ENCODE measurements at places on chromosomes 3 and 15.

- DNase-seq, result no peak
Observed at GRCh38 chr15:89936051-89936785, 23.5 kb upstream of the ARPIN start.

GRCh38 chr15:69087366-69087976, 73.0 kb upstream of the GLCE start:
- no peak for DNase-seq

GRCh38 chr15:90895571-90896117, 7.5 kb upstream of the MAN2A2 start:
- no peak for DNase-seq

DNA sequence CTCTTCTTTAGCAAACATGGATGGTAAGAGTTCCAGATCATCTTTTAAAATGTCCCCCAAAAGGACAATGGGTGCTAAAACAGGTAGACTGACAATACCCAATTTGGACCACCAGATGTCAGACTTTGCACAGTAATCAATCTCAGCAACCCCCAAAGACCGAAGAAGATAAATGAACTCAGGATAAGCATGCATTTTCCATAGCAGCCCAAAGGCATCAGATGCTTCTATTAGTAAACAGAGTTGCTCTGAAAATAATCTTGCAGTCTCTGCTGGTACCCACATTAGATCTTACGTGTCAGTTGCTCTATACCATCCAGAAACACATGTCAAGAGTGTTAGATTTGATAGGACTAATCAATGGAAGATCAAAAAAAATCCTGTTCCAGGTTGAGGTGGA, 20.6 kb downstream of the MYH15 start:
- no peak for DNase-seq

GRCh38 chr15:78740904-78741274, 70.4 kb downstream of the ADAMTS7 start:
- DNase-seq, result no peak

Data from stimulated activated CD8-positive, alpha-beta memory T cell treated with anti-CD3 and anti-CD28 coated beads, Interleukin-7, amount 100 ng/mL, for 1 hour (primary cell).